ENCODE measurements at places on chromosomes 1 and 21.

DNA sequence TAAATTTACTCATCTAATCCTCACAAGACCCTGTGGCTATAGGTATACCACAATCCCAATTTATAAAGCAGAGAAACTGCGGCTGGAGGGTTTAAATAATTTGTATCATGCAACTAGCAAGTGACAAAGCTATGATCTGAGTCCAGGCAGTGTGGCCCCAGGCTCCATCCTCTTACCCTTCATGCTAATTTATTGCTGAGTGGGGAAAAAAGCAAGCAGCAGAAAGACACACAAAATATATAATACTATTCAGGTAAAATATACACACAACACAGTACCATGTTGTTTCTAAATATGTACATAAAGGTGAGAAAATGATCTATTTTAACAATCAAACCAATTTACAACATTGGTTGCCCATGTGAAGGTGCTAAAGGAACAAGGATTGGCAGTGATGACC is 17.3 kb upstream of the LORICRIN start:
- no peak for DNase-seq

DNA sequence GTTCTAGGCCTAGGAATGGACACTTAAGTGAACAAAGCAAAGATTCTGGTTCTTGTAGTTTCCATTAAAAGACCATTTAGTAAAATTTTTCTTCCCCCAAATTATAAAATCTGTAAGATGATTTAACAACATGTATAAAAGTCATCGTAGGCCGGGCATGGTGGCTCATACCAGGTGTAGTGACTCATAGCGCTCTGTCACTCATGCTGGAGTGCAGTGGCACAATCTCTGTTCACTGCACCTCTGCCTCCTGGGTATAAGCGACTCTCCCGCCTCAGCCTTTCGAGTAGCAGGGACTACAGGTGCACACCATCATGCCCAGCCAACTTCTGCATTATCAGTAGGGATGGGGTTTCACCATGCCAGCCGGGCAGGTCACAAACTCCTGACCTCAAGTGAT is 9.1 kb downstream of the ASPM start:
- DNase-seq = no peak

DNA sequence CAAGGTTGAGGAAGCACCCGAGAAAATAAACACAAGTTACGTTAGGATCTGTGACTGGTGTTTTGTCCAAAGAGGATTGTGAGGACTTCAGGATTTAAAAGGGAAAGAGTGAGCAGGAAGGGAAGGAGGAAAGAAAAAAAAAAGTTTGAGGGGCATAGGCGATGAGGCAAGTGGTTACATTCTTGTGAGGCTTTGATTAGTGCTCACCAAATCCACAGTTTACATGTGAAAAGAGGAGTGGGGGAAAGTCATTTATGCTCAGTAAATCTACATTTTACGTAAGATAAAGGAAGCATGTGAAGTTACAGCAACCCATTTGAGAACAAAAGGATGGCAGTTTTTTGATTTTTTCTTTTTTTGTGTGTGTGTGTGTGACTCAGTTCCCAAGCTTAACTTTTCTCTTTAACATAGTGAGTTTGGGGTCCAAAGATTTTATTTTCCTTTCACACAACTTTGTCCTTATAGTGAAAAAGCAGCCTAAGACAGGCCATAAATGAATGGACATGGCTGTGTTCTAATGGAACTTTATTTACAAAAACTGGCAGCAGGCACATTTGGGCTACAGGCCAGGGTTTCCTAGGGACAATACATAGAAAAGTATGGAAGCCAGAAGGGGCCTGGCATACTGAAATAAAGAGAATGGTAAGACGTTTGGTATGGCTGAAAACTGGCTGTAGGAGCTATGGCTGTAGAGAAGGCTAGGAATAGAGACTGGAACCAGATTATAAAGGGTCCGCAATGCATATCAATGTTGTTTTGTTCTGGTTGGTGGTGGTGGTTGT is 121.7 kb downstream of the FGGY start:
- no peak for DNase-seq

DNA sequence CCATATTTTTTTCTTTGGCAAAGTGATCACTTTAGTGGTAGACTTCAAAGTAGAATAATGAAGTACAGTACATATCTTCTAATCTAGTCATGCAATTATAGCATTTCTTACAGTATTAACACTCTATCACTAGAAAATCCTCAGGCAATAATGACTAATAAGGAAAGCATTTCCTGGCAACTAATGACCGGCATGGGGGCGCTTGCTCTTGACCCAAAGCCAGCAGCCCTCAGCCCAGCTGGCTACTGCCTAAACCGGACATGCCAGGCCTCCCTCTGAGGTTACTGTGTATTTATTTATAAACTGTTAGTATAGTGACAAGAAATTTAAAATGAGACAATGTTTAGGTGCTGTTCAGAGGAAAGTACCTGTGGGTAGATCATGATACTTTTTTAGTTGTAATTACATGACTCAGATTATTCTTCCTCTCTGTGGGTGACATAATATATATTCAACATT is 633.8 kb downstream of the PTPRC start:
- no peak for DNase-seq

Measured in hematopoietic multipotent progenitor cell (in vitro differentiated cells).